ENCODE measurements at places on chromosomes 5 and 9. TPM values are rescaled to one million over a fixed set of nuclear protein-coding genes. Genes with fewer than 3 reads are reported as not detected.

PDGFRB gene
- 108 TPM for total RNA-seq

PAPPA gene
- 12.4 TPM for total RNA-seq

CMYA5 gene
- total RNA-seq: 0.90 TPM

GRCh38 chr5:34452170-34452828, 203.8 kb upstream of the RAI14 start:
- no peak overlapping the region for H3K4me3 ChIP-seq
- no peaks in the 10 kb centered on the region for H3K36me3 ChIP-seq
- peaks cover 34% of the 10 kb centered on the region for H3K27me3 ChIP-seq
- H3K27ac ChIP-seq: no peak overlapping the region

DNA sequence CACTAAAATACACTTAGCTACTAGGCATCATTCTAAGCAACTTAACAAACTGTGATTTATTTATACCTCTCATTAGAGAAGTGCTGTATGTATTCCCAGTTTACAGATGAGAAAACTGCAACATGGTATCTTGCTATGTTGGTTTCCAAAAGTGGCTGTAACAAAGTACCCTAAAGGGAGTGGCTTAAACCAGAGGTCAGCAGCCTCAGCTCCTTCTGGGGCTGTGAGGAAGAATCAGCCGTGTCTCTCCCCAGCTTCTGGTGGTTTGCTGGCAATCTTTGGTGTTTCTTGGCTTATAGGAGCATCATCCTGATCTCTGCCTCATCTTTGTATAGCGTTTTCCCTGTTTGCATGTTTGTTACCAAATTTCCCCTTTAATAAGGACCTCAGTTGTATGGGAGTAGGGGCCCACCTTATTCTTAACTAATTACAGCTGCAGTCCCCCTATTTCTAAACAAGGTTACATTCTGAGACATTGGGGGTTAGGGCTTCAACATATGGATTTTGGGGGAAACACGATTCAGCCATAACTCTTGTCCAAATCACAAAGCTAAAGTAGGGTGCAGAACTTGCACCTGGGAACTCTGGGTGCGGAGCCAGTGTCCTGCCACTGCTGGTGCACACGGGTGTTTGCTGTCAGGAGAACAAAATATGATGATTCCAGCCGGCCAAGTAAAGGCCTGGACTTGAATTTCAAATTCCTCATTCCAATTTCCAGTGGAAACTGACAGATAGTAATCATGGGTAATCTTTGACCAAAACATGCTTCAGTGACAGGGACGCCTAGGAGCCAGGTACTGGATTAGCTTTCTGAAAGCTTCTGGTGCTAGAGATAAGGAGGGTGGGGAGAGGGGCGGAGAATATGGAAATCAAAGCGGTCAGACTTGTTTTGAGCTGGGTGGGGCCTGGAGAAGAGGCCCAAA, 43.3 kb downstream of the RAI14 start:
- H3K27ac ChIP-seq: no peak overlapping the region
- H3K4me1 ChIP-seq: peaks cover 27% of the 10 kb centered on the region
- no peak overlapping the region for H3K4me3 ChIP-seq
- H3K36me3 ChIP-seq: peaks cover 23% of the 10 kb centered on the region

- DNase-seq: no peak
- no peak overlapping the region for H3K27ac ChIP-seq
- H3K4me3 ChIP-seq: no peak overlapping the region
- H3K36me3 ChIP-seq: peaks cover 48% of the 10 kb centered on the region
Observed at GRCh38 chr9:134158753-134159392, 5.5 kb downstream of the RNU6ATAC start.

- no peaks in the 10 kb centered on the region for H3K27me3 ChIP-seq
- no peak overlapping the region for H3K27ac ChIP-seq
- H3K4me1 ChIP-seq: no peaks in the 10 kb centered on the region
- H3K4me3 ChIP-seq: no peak overlapping the region
Observed at GRCh38 chr9:108709997-108710396, 145.8 kb downstream of the ACTL7B start.

GRCh38 chr5:76720988-76721569, 5.2 kb downstream of the F2R start:
- no peak overlapping the region for H3K27ac ChIP-seq
- DNase-seq: no peak
- peaks cover 23% of the 10 kb centered on the region for H3K4me1 ChIP-seq
- no peaks in the 10 kb centered on the region for H3K27me3 ChIP-seq
- no peak overlapping the region for H3K4me3 ChIP-seq
- H3K36me3 ChIP-seq: peaks cover 11% of the 10 kb centered on the region

GRCh38 chr5:121630402-121630801, 221.3 kb upstream of the FTMT start:
- no peaks in the 10 kb centered on the region for H3K36me3 ChIP-seq
- H3K4me3 ChIP-seq: no peak overlapping the region
- H3K27ac ChIP-seq: no peak overlapping the region
- peak; percentile 0 for DNase-seq

DNA sequence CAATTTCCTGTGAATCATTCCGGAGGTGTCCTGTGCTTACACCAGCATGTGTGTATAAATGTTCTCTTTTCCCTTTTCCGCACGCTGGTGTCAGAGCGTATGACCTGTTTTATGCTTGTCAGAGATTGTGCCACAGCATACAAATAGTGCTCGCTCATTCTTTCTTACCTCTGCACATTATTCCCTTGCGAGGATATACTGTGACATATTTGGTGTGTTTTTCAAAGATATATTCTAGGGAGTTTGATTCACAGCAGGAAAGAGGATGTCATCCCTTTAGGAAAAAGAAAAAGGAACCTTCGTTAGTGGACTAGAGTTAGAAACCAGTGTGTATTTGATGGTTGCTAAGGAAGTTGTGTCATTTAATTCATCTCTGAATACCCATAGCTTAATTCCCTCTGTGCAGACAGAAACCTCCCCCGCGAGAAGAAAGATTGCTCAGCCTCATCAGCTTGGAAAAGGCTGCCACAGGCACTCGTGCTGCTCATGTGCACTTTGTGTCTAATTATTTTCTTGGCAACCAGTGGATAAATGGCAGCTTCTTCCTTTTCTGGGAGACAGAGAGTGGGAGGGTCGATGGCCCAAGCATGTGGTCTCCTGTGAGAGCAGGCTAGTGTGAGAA, 14.7 kb upstream of the CCIN start:
- peak overlapping the region; percentile 54 for H3K27ac ChIP-seq
- peak; percentile 71 for DNase-seq
- peaks cover 38% of the 10 kb centered on the region for H3K36me3 ChIP-seq
- H3K4me1 ChIP-seq: peaks cover 17% of the 10 kb centered on the region
- H3K27me3 ChIP-seq: no peaks in the 10 kb centered on the region

- peak; percentile 28 for DNase-seq
- peaks cover 4% of the 10 kb centered on the region for H3K4me1 ChIP-seq
- H3K27me3 ChIP-seq: peaks cover 9% of the 10 kb centered on the region
- no peaks in the 10 kb centered on the region for H3K36me3 ChIP-seq
- no peak overlapping the region for H3K4me3 ChIP-seq
- no peak overlapping the region for H3K27ac ChIP-seq
Observed at GRCh38 chr5:35087991-35088390, 40.2 kb upstream of the AGXT2 start.

- H3K27ac ChIP-seq: no peak overlapping the region
- no peaks in the 10 kb centered on the region for H3K27me3 ChIP-seq
- no peaks in the 10 kb centered on the region for H3K36me3 ChIP-seq
- H3K4me3 ChIP-seq: no peak overlapping the region
- DNase-seq: no peak
Observed at GRCh38 chr9:135612981-135613910, 26.1 kb downstream of the GLT6D1 start.
